Choroid plexus epithelial cell (primary cell): ENCODE measurements at places on chromosomes 5 and 9.
A peak's percentile ranks its signal among the peaks of the same experiment; 100 is the strongest.

DNA sequence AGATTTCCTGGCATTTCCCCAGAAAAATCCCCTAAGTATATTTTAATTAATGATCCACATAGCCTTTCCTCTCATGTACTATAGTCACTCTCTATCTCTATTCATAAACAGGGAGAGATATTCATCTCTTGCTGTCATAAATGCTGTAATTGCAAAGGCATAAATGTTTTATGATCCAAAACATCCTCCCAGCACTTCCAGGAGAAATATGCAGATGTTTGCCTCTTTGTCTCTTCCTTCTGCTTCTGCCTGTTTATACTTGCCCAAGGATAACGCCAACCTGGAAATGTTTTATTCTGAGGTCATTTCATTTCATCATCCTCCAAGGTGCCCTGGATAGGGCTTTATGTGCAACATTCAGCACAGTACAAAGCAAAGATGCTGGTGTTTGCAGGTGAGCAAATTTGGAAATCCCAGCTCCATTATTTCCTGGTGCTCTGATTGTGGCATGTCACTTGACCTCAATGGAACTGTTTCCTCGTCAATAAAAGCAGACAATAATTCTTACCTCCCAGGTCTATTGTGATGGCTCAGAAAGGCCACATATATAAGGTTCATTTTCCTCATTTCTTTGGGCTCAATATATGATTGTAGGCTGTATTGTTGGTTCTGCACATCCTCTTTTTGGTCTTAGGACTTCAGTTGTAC lies 6.9 kb downstream of the TNFSF15 start:
- DNase-seq: no peak

GRCh38 chr9:34995670-34996060 lies 6.1 kb downstream of the DNAJB5 start:
- peak; percentile 36 for DNase-seq

- no peak for DNase-seq
These were observed 28.5 kb downstream of the GSN start for GRCh38 chr9:121296213-121297127.

- no peak for DNase-seq
These were observed 90.6 kb downstream of the AMBP start for GRCh38 chr9:113987526-113987925.

- DNase-seq: peak; percentile 32
These were observed 81.4 kb upstream of the PIK3R1 start for GRCh38 chr5:68134033-68134668.

GRCh38 chr5:172548311-172548731 lies 92.7 kb upstream of the NEURL1B start:
- no peak for DNase-seq

- DNase-seq: no peak
These were observed 76.5 kb downstream of the C9orf152 start for GRCh38 chr9:110131499-110131898.

- no peak for DNase-seq
These were observed 211.0 kb downstream of the ADCY2 start for GRCh38 chr5:7606840-7607465.

DNA sequence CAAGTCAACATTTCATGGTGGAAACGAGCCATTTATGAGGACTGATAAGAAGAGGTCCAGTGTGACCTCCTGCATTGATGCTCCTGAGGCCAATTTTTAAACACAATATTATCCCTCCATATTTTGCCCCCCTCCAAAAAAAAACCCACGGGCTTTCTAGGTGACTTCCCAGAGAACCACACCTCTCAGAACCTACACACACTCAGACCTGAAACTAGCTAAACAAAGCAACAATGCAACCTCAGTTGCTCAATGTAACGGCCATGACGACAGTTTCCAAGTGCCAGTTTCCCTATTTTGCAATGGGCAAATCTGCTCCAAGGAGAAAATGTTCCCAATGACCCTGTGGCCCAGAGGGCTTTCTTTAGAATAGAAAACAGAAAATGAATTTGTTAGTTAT lies 3.5 kb downstream of the NRG2 start:
- DNase-seq: no peak

- no peak for DNase-seq
These were observed 70.2 kb upstream of the ATG10 start for GRCh38 chr5:81901586-81901985.

DNA sequence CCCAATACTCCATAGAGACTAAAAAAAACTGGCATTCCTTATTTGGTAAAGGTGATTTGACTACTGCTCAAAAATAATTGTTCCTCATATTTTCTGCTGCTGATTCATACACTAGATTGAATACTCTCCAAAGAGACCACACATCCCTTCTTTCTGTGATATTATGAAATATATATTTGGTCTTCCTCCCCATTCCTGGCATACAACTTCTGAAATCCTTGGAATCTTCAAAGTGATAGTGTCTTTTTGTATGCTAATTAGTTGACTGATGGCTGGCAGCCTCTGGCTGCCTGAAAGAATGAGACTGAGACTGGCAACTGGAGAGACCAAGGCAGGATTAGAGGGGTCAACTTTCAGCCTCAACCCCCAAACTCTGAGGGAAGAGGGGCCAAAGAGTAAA lies 348.0 kb upstream of the RFX3 start:
- peak; percentile 17 for DNase-seq

GRCh38 chr9:34996905-34997279 lies 7.3 kb downstream of the DNAJB5 start:
- DNase-seq: no peak

DNA sequence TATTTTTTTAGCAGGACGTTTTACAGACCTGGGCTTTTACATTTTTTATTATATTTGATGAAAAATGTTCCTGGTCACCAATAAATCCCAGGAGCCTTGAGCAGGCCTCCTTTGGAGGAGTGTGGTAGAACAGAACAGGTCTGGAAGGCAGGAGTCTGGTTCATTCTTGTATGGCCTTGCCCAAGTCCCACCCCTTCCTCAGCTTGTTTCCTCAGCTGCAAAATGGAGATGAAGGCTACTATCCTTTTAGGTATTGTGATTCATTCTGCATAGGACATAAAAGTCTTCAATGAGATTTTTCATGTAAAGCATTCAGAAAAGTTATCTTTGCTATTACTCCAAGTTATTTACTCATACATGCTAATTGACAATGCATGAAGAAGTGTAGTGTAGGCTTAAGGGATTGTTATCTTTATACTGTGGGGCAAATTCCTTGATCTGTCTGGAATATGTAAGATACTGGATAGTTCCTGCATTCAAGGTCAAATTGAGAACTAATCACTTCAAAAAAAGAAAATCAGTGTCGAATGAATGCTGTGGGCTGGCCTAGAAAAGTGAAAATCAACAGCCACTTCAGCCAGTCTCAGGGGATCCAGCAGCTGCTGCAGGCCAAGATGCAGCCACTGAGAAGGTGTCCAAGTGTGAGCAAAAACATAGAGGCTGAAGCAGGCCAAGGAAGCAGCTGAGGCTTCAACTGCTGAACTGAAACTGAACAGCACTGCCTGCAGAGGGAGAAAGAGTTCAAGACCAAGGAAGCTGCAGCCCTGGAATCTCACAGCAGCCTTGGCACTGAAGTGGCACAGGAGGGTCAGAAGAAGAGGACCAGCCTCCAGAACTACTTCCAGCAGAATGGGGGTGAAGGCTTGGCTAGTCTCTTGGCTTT lies 15.5 kb upstream of the SLC36A3 start:
- DNase-seq: peak; percentile 60

GRCh38 chr5:123448017-123448617 lies 24.9 kb upstream of the CEP120 start:
- no peak for DNase-seq
